ENCODE measurements at places on chromosomes 2 and 18. TPM values are rescaled to one million over a fixed set of nuclear protein-coding genes. Genes with fewer than 3 reads are reported as not detected.

ANKRD30B gene
- not detected for total RNA-seq

DNA sequence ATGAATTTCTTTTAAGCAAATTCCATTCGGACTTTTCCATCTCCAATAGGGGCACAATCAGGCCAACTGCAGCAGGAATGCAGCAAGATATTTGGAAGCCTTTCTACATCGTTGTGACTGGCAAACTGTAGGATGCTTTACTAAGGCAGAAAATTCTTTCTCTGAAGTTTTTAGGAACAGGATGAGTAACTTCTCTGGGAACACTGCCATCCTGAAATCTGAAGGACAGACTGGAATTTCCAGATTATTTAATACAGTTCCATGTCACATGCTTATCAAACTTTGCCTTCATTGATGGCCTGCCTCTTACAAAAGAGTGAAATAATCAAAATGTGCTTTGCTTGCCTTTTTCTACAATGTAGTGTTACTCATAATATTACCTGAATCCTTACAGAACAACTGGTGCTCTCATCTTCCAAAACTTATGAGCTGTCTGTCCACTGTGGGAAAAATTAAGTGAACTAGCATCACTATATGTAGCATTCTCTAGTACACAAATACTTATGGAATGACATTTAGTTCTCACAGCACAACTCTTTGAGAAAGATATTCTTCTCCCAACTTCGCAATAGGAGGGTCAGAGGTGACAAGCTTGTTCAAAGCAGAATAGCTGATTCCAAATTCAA lies 32.0 kb upstream of the MAP2 start:
- no peak for DNase-seq

DNA sequence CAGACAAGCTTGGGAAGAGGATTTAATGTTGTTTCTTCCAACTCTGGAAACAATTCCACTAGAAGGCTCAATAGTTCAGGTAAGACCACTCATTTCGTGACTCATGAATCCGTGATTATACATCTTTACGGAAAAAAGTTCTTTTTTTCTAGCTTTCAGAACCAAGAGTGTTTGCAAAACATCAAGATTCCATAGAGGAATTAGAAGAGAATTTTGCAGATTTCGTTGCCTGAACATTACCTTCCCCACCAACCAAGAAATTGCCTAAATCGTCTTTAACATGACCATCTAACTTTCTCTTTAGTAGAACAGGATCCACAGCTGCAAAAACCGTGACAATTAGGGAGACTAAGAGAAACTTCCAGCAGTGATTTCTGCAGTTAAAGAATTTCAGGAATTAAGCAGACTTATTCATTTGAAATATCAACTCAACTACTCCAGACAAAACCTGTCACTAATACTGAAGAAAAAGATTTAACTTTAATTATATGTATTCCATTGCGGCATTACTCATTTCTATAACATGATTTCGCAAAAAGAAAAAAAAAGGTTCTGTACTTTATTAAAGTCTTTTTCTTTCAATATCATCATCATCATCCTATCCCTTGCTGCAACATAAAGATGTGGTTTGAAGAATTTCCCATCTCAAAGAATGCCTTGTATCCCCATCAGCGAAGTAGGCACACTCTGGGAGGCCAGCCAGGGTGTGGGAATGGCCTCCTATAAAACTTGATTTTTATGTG lies 1.9 kb upstream of the NAB1 start:
- no peak for DNase-seq

GRCh38 chr2:119352357-119352756 lies 14.3 kb downstream of the C2orf76 start:
- DNase-seq: no peak

SCN9A gene
- total RNA-seq: 8.5 TPM

DNA sequence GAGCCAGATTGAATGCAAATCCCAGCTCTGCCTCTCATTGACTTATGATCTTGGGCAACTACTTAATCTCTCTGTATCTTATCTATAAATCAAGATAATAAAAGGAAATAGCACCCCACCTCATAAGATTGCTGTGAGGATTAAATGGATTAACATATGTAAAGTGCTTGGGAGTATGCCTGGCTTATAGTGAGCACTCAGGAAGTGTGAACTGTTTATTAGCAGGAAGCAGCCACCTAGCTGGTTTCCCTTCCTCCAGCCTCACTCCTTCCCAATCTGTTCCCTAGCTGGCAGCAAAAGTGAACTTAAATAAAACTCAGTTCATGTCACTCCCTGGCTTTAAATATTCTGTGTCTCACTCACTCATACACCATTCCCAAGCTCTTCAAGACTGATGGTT lies 526.6 kb upstream of the PKDCC start:
- DNase-seq: no peak
